ENCODE measurements at places on chromosomes 1 and 21.

GRCh38 chr1:100358210-100358609 lies 5.9 kb downstream of the CDC14A start:
- no peak for DNase-seq

DNA sequence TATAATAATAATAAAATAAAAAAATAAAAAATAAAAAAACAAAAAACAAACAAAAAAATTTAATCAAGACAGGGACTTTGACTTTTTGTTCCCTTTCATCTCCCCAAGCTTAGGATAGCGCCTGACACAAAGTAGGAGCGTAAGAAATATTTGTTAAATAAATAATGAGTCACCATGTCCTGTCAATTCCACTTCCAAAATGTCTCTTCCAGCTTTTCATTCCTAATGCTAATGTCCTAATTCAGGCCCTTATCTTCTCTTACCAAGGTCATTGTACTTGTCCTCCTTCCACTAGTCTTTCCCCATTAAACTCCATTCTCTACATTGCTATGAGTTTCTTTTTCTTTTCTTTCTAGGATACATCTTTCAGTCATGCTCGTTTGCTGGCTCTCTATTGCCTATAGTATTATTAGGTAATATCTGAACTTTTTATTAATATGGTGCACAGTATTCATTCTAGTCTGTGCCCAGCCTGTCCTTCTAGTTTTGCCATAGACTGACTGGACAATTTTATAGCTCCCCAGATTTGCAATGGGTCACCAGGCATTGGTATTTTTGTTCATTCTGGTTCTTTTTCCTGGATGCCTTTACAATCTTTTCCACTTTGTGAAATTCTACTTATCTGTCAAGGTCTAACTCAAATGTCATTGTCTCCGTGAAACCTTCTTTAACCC lies 11.4 kb downstream of the NEXN start:
- no peak for DNase-seq

DNA sequence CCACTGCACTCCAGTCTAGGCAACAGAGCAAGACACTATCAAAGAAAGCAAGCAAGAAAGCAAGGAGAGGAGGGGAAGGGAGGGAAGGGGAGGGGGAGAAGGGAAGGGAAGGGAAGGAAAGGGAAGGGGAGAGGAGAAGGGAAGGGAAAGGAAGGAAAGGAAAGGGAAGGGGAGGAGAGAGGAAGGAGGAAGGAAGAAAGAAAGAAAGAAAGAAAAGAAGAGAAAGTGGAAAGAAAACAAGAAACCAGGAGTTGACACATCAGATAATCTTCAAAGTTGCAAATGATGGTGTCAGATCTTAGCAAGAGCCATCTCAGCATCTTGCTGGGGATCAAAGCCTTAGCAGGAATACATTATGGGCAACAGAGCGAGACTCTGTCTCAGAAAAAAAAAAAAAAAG lies 14.9 kb upstream of the CDA start:
- DNase-seq: no peak

DNA sequence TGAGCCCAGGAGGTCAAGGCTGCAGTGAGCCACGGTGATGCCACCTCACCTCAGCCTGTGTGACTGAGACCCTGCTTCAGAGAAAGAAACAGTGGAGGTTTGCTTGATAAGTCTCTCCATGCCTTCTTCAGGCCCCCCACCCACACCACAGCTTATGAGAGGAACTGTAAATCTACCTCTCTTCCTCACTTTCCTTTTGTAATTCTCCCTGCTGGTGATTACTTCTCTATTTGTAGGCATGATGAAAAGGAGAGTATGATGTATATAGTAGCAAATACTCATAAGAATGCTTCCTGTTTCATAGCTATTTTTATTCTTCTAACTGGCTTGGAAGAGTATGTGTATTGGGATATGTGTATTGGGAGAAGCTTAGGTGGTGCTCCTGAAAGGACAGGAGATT lies 186.3 kb downstream of the VPS13D start:
- no peak for DNase-seq

DNA sequence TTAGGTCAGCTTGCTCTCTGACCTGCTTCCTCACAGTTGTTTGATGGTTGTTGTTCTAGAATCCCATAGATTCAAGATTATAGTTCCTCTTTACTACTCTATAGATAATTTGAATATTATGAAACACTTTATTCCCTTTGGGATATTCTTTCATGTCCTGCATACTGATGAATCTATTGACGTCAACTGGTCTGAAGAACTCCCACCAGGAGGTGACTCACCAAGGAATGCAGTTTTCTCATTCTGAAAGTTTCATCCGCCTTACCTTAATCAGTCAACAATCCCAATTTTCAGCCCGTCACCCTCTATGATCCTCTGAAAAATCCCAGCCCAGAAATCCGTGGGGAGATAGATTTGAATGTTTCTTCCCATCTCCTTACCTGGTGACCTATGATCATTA lies 834.1 kb upstream of the PRMT6 start:
- no peak for DNase-seq

GRCh38 chr1:164623805-164624204 lies 64.8 kb downstream of the PBX1 start:
- DNase-seq: no peak

Data from activated CD8-positive, alpha-beta memory T cell treated with anti-CD3 and anti-CD28 coated beads for 48 hours (primary cell).